ENCODE measurements at places on chromosomes 2 and 18.

DNA sequence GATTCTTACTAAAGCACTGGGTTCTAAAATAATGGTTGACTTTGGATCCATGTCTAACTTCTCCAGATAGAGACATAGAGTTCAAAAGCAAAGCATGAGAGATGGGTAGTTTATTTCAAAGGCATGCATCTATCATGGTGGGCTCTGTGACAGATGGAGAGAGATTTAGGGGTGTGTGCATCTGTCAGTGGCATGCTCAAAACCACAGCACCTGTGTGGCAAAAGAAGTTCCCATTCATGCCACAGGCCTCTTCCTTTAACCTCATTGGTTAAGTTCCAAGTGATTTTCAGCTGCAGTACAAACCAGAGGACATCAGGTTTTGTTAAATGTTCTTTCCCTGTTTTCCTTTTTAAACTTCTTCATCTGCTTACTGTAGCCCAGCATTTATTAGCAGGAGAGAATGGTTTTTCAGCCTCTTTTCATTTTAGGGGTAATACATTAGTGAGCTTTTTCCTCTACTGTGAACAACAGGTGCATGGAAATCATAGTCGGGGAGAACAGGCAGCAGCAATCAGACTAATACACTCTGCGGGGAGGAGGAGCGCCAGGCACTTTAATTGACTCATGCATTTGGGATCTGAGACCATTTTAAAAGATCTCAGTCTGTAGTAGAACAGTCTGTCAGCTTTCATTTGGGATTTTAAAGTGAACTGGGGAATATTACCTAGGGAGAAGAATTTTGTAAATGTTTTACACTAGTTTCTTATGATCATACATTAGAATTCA, 52.4 kb upstream of the UPP2 start:
- DNase-seq: no peak

GRCh38 chr2:101773137-101773536, 75.6 kb downstream of the MAP4K4 start:
- DNase-seq: no peak

GRCh38 chr2:63814114-63814513, 27.6 kb upstream of the UGP2 start:
- no peak for DNase-seq

DNA sequence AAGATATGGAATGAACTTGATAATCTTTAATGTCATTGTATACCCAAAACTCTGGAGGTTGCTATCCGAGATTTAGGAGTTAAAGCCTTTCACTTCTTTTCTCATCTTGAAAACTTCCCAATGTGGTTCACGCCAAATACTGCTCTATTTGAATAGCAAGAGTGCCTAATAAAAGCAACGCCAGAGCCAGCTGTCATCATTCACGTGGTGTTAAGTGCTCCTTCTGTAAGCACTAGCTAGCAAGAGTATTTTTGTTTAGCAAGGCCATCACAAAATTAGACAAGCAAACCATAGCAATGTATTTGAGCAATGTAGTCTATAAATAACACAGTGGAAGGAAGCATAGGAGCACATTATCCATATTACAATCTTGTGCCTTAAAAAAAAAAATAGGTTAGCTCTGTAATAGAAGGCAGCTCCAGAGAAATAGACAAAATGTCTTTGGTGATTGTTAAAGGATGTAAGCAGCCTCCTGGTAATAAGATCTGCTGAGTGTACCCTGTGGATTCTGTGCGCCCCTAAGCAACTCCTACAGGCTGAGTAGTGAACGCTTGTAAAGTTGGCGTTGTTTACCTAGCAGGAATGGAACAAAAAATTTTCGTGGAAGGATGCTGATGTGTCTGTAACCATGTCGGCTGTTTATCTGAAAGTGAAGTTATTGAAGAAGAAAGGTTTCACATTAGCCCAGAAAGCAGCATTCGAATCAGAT, 518.0 kb downstream of the CNTNAP5 start:
- DNase-seq: no peak

GRCh38 chr18:36595818-36596215, 233.0 kb downstream of the TPGS2 start:
- no peak for DNase-seq

GRCh38 chr2:61807036-61807757, 46.7 kb downstream of the FAM161A start:
- DNase-seq: no peak

DNA sequence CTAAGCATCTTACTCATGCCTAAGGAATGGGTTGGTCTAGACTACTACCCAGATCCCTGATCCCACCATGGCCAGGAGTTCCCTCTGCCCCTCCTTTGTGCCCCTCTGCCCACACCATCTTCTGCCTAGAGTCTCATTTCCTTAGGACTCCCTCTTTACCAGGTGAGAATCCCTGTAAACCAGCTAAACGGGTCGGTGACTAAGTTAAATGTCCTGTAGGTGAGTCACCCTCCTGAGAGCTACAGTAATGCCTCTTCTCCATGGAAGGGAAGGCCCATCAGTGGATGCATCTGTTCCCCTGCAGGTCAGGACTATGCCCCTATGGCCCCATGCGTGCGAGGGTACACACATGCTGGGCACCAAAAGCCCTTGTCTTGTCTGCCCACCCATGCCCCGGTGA, 25.4 kb downstream of the PTGR3 start:
- DNase-seq: no peak

GRCh38 chr18:26322890-26323653, 96.8 kb downstream of the TAF4B start:
- no peak for DNase-seq

DNA sequence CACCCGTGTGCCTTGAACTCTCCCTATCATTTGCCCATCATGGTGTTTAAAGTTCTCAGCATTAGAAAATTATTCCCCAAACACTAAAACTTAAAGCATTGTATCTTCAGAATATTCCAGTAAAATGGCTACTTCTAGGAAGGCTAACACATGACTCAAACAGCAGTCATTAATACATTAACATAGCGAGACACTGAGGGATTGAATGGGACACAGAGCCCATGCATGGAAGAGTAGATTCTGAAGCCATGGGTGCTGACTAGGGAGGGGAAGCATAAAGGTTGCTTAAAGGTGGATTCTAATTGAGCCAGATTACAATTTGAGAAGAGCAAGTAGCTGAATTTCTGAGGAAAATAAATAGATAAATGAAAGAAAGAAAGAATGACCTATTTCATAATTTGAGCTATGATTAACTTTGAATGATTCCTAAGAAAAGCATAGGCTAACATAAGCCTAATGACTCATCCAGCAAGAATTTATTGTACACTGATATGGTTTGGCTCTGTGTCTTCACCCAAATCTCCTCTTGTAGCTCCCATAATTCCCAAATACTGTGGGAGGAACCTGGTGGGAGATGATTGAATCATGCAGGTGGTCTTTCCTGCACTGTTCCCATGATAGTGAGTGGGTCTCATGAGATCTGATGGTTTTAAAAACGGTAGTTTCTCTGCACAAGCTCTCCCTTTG, 79.8 kb upstream of the PIK3C3 start:
- DNase-seq: no peak

GRCh38 chr2:9364373-9364772, 59.0 kb downstream of the ITGB1BP1 start:
- no peak for DNase-seq

DNA sequence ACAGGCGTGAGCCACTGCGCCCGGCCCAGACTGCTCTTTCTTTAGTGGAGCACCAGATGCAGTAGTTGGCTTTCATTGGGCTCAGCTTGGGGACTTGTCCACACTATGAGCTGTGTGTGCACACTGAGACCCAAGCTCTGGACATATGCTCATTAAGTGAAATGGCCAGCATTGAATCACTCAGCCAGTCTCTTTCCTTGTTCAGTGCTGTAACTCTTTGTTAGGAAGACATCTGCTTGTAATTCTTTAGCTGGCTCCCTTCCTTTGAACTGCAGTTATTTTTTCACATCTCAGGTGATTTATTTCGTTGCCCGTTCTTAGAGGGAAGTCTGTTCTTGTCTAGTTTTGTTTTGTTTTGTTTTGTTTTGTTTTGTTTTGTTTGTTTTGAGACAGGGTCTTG, 70.5 kb downstream of the CAB39 start:
- no peak for DNase-seq

DNA sequence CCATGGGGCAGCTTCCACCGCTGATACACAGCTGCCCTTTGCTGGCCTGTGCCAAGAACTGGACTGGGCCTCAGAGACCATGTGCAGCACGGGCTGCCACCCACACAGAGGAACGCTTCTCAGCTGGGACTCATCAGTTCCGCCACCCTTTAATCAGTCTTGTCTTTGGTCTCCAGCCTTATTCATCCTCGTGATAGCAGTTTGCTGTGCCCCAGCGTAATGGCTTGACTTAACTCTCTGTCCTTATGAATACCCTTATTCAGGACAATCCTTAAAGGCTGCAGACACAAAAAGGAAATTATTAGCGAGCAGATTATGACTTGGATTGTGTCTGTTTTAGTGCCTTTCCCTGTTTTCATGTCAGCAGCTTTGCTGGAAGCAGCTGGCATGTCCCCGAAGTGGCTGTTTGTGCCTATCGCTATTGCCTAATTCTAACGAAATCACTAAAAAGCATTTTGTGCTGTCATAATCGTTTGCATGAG, 108.9 kb upstream of the DAPL1 start:
- no peak for DNase-seq

GRCh38 chr2:222142027-222142426, 156.8 kb downstream of the PAX3 start:
- DNase-seq: no peak

- no peak for DNase-seq
Measured at GRCh38 chr2:15023221-15023620, 390.7 kb downstream of the LRATD1 start.

GRCh38 chr2:240598311-240598911, 11.9 kb downstream of the CAPN10 start:
- no peak for DNase-seq

- no peak for DNase-seq
Measured at GRCh38 chr2:59892398-59892797, 661.1 kb downstream of the BCL11A start.

GRCh38 chr2:12318427-12319057, 398.2 kb upstream of the TRIB2 start:
- DNase-seq: no peak

GRCh38 chr2:211881449-211881848, 657.2 kb downstream of the ERBB4 start:
- DNase-seq: no peak

- no peak for DNase-seq
Measured at GRCh38 chr2:207676827-207677354, 34.5 kb upstream of the CCNYL1 start.

DNA sequence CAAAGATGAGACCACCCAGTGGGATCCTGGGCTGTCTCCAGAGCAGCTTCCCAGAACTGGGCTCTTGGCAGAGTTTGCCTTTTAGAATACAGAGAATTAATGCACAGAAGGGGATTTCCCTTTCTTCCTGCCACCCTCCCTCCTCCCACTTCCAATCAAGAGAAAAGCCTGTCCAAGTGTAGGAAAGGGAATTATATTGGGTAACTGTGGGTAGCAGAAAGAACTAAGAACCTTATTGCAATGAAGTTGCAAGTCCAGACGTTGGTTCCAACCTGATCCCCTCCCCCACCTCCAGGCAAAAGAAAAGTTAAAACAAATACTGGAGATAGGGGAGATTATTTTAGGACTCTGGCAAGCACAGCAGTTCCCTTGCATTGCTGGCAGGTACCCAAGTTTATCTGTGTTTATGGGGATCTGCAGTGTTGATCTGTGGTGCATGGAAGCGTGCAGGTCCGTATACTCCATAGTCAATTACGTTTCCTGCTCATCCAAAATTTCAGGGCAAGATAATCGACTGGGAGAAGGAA, 114.3 kb downstream of the PRKCE start:
- no peak for DNase-seq

- no peak for DNase-seq
Measured at GRCh38 chr18:55236150-55236931, 277.1 kb upstream of the CCDC68 start.

DNA sequence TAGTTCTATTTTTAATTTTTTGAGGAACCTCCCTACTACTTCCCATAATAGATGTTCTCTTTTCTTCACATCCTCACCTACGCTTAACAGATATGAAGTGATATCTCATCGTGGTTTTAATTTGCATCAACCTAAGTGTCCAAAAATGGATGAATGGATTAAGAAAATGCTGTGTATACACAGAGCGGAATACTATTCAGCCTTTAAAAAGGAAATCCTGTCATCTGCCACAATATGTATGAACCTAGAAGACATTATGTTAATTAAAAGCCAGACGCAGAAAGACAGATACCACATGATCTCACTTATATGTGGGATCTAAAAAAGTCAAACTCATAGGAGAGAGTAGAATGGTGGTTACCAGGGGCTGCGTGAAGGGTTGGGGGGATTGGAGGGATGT, 113.0 kb downstream of the PTRHD1 start:
- DNase-seq: no peak

DNA sequence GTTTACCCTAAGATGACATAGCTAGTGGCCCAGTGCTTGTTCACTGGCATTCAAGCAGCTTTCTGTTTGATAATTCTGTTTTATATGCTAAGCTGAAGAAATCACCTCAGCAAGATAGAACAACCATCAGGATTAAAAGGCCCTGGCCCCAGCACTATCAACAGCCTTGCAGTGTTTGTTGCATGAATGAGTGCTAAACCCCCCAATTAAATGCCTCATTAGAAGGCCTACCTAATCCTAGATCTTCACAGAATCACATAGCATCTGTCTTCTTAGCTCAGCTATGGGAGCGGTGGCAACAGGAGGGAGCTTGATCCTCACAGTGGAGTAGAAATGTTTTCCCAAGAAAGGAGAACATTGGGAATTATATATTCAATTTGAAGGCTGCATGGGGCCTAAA, 194.1 kb upstream of the HNMT start:
- no peak for DNase-seq

DNA sequence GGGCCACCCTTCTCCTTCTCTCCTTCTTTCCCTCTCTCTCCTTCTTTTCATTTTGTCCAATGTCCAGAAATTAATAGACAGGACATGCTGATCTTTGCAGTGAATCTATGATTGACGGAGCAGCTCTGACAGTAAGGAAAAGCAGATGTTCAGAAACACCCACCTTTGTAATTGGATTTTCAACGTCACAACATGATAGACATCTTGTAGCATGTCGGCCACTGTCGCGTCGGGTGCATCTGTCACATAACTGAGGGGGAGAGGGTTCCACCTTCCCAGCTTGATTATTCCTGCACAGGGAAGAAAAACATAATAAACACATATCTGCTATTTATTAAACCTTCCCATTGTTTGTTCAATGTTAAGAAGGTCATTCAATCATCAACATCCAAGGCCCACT, 76.2 kb downstream of the SATB2 start:
- DNase-seq: no peak

DNA sequence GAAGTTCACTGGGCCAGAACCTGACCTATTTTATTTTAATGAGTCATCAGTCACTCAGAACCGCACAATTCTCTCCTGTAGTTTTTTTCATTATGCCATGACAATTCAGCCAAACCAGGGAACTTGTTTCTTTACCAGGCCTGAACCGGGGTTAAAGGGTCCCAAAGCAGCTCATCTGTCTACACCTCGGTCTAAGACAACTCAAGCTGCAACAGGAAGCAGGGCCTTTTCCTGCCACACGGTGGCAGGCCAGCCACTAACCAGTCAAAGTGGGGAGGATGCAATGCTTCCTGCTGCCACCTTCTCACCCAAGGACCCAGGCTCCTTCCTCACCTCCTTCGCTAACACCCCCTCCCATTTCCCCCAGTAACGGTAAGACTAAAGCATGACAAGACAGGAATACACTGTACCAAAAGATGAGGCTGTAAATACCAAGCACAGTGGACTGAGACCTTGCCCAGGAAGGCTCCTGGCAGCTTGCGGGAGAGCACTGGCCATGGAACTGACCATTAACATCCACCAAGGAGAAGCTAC, 56.7 kb upstream of the ACKR3 start:
- peak; percentile 37 for DNase-seq

- DNase-seq: no peak
Measured at GRCh38 chr2:173496746-173497145, 142.1 kb downstream of the CDCA7 start.
